Nephron progenitor cell (in vitro differentiated cells): ENCODE measurements at places on chromosomes 16 and 17.

DNA sequence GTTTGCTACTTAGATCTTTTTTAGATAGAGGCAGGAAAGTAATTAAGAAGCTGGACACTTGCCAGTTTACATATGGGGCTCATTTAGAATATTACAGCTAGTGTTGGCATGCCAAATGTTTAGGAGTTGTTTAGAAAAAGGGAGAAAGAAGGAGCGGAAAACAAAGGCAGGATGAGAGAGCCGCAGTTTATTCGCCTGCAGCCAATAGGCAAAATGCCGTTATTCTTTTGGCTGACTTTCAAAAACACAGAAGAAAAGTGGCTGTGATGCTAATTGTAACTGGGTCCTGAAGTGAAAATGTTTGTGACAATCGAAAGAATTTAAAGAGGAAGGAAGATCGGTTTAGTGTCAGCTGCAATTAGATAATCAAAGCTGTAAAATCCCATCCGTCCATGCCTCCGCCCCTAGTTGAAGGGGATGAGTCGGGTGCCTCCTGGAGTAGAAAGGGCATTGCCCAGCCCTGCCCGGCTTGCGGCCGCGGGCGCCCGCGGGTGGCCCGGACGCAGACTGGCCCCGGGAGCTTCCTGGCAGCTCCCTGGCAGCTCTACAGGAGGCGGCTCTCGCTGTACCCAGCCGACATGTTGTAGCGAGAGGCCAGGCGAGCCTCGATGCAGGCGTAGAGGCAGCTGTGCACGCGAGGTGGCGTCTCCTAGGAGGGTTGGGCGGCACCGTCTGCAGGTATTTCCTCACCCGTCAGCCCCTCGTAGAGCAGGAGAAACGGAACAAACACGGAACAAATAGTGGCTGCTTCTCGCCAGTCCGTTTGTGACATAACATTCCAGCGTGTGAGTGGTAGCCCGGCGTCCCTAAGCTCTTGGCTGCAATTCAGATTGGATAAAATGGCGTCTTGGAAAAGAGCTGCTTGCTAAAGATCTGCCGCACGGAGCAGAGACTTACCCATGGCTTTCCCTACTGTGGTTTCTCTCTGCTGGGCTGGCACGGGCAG, 82.2 kb downstream of the TNRC6C start:
- no peak for DNase-seq

- no peak for DNase-seq
These were observed 271.0 kb upstream of the TBX2 start for GRCh38 chr17:61128661-61129115.

DNA sequence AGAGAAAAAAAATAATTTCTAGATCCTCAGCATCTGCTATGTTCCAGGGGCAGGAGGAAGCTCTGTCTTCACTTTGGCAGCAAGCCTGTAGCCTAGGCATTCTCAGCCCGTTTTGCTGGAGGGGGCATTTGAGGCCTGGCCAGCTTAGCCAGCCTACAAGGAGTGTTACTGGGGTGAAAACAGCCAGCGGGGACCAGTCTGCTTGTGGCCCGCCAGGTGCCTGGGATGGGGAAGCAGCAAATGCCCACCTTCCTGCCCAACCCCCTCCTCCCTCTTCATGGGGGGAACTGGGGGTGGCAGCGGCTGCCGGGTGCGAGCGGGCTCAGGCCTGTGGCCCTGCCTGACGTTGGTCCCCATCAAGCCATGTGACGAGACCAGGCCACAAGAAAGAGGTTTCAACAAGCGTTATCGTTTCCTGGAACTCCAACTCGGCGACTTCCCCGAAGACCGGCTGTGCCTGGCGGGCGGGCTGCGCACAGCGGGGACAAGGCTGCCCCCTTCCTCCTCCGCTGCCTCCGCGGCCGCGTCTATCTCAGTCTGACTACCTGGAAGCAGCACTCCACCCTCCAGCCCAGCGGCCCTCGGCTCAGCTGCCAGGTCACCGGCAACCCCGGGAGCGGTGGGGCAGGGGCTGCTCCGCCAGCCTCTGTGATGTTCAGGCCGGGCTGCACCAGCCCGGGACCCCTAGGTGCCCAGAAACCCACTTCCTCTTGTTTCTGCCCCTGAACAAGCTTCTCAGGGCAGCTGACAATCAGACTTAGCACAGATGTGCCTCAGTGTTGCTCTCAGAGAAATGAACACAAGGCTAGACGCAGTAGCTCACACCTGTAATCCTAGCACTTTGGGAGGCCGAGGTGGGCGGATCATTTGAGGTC, 22.9 kb downstream of the SOCS1 start:
- no peak for DNase-seq

- DNase-seq = no peak
These were observed at the start of gene TNFSF13 for GRCh38 chr17:7558544-7559319. TSS of gene TNFSF13 (plus strand) at chr17:7558750. CDS start at chr17:7559040, 290 bp downstream.

DNA sequence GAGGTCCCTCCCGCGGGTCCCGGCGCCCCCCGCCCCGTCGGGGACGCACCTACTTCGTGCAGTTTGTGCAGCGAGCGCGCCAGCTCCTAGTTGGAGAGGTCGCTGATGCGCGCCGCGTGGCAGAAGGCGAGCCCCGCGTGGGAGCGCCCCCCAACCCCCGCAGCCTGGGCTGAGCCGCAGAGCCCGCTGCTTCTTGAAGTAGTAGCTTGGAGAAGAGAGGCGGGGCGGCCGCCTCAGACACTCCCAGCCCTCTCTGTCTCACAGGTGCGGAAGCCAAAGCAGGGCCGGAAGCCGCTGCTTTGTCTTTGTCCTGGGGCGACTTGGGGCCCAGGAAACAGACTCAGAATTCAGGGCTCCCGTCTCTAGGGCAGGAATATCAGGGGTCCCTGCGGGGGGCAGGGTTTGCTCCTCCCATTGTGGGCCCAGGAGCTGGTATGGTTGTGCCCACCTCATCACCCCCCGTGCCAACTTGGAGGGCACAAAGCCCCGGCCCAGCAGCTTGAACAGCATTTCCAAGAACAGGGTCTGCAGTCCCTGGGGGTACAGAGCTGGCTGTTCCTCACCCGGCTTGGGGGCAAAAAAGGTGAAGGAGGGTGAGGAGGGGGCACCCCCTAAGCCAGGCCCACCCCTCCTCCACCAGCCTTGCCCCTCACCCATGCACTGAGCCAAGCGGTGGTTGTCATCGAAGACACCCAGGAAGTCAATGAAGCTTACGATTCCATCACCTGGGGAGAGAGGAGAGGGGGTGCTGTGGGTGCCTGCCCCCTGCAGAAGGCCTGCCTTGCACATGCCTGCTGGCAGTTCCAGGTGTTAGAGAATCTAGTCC, 13.5 kb downstream of the SPATA32 start:
- DNase-seq = peak; percentile 63

DNA sequence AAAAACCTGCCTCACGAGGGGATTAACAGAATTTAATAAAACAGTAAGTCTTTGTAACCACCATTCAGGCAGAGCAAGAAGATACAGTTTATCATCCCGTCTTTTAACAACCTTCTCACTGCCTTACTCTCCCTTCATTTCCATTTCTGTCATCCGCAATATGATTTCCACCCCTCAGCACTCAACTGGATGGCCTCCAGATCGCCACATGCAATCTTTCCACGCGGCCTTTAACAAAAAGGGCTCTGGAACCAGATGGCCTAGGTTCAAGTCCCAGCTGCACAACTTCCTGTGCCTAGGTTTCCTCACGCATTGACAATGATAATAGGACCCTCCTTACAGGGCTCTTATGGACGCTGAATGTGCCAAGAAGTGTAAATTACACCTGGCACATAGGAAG, 103.6 kb downstream of the GAS7 start:
- no peak for DNase-seq

GRCh38 chr17:46881015-46881414, 29.6 kb downstream of the WNT9B start:
- no peak for DNase-seq

DNA sequence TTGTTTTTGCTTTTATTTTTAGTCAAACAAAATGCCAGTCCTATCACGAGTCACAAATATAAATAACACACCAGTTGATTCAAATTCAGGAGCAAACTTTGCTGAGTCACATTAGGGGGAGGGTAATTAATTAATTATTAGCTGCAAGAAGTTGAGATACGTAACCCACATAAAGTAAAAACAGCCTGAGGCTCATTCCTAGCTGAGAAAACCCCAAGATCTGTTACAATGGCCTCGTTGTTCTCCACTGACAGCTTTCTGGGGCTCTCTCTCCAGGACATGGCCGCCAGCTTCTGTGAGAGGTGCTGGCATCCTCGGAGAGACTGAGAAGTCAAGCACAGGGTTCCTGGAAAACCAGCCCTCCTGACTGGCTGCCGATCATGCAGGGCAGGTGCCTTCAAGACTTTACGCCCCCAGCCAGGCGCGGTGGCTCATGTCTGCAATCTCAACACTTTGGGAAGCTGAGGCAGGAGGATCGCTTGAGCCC, 11.1 kb downstream of the RAB40B start:
- DNase-seq = no peak
